ENCODE measurements at places on chromosomes 13 and 19. TPM values are rescaled to one million over a fixed set of nuclear protein-coding genes. Genes with fewer than 3 reads are reported as not detected.

KLK1 gene
- total RNA-seq, result not detected

ZNF99 gene
- 0.39 TPM for total RNA-seq

MADCAM1 gene
- total RNA-seq, result 0.11 TPM

ZNF790 gene
- total RNA-seq, result 7.7 TPM

ZNF865 gene
- total RNA-seq, result 2.0 TPM

DBP gene
- 5.5 TPM for total RNA-seq

ADM5 gene
- 1.2 TPM for total RNA-seq

ZNF285 gene
- total RNA-seq, result 1.3 TPM

GRIK5 gene
- not detected for total RNA-seq

RFXANK gene
- total RNA-seq, result 53.6 TPM
